NCI-H1417 treated with DMSO at 0.1 percent for 48 hours (cell line): ENCODE measurements at places on chromosomes 5 and 9.

DNA sequence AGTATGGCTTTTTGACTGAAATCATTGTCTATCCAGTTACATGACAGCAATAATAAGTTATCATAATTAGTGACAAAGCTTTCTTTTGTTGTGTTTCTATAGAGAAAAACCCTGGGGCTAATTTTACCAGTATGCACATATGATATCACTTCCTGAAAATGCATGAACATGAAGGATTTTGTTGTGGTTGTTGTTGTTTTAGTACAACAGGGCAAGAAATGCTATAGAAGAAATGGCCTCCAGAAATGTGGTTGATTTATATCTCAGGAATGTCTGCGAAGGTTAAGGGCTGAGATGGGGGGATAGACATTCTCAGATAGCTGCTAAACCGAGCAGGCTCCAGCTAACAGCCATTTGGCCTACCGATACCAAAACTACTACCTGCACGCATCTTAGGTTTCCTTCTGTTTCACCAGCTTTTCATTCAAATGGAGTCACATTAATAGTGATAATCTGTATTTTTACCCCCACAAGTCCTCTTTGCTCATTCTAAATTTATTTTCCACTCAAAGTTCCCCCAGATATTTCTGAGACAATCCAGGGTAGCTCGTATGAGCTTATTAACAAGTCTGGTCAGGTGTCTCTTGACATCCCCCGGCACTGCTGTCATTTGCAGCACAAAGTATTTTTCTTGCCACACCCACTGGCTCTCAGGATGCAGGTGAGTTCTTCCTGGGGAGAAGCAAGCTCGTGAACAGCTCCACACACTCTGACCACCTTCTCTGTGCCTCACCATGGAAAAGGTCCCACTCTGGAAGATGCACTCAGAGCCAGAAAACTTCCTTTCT is 232.4 kb upstream of the GAS1 start:
- no peak for DNase-seq

DNA sequence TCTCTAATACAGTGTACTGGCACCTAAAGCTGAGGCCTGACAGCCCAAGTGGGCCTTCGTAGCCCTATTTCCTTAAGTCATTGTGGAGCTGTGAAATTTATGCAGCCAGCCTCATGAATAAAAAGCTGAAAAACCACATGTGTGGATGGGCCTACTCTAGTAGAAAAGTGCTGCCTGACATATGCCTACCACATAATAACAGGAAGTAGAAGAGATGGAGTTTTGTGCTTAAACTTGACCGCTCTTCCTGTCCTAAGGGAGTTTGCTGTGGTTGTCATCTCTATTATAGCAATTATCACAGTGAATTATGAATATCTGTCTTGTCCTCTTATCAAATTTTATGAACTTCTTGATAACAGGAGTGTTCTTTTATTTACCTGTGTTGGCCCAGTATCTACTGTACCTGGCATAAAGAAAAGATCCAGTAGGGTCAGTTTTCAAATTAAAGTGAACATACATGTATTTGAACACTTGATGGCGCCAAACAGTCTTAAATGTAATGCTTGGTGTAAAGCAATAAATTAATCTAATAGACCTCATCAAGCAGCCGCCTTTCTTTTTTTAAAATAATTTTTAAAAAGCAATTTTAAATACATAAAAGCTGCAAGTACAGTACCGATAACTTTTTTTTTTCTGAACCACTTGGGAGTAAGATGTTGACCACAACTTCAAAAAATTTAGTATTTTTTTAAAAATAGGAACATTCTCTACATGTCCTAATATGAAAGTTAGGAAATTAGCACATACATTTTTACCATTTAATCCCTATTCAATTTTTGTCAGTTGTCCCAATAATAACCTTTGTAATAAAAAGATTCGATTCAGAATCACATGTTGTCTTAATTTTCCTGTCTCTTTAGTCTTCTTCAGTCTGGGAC is 51.0 kb downstream of the FKTN start:
- DNase-seq: peak; percentile 43

GRCh38 chr5:176185133-176185733 is 53.0 kb upstream of the SIMC1 start:
- no peak for DNase-seq

- no peak for DNase-seq
Observed at GRCh38 chr5:178818094-178818493, 41.7 kb upstream of the ZNF354B start.

- DNase-seq: no peak
Observed at GRCh38 chr5:58851153-58851552, 268.3 kb downstream of the RAB3C start.

- DNase-seq: no peak
Observed at GRCh38 chr5:2751592-2752021, at the start of gene IRX2. Gene IRX2 (minus strand): TSS chr5:2751677. CDS start chr5:2751413, 264 bp downstream.

DNA sequence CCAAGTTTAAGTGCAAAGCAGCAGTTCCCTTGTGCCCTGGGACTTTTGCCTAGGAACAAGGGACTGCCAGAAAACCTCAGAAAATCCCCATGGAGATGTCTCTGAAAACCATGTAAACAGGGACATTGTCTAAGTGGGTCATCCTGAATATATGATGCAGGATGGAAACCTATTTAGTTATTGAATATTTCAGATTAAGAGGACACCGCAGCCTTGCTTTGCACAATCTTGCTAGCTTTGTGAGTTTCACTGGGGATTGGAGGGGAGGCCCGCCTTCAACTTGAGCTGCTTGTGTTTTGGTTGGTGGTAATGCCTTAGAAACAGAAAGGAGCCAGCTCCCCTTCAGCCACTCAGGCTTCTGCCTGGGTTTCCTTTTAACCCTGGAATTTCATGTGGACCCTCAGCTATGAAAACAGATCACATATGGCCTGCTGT is 112.8 kb downstream of the C9orf152 start:
- no peak for DNase-seq

DNA sequence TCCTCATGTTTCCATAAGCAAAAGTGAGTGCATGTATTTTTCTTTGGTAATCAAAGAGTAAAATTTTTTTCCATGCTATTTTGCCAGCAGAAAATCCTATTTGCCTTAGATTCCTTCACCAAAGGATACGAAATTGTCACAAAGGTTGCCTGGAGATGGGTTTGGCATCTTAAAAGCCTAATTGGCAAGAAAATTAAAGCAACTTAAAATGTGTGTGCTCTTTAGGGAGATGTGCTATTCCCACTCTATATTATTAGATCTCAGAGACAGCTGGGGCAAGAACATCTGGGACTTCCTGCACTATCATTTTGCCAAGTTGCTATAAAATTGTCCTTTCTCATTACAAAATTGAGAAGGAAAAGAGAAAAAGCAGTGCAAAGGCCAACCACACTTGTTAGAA is 146.1 kb downstream of the PLCXD3 start:
- no peak for DNase-seq

- DNase-seq: no peak
Observed at GRCh38 chr5:94705427-94705826, 87.0 kb downstream of the SLF1 start.

DNA sequence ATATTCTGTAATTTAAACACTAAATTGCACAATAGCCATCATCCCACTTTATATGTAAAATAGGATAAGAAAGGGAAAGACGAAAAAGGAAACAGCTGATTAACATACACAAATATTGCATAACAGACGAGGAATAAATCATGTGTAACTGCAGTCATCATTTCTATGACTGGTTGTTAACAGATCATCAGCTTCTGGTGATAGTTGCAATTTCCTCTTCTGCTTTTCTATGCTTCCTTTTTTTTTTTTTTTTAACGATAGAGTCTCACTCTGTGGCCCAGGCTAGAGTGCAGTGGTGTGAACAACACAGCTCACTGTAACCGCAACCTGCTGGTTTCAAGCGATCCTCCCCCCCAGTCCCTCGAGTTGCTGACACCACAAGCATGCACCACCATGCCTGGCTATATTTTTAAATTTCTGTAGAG is 22.5 kb upstream of the JAKMIP2 start:
- DNase-seq: peak; percentile 2

DNA sequence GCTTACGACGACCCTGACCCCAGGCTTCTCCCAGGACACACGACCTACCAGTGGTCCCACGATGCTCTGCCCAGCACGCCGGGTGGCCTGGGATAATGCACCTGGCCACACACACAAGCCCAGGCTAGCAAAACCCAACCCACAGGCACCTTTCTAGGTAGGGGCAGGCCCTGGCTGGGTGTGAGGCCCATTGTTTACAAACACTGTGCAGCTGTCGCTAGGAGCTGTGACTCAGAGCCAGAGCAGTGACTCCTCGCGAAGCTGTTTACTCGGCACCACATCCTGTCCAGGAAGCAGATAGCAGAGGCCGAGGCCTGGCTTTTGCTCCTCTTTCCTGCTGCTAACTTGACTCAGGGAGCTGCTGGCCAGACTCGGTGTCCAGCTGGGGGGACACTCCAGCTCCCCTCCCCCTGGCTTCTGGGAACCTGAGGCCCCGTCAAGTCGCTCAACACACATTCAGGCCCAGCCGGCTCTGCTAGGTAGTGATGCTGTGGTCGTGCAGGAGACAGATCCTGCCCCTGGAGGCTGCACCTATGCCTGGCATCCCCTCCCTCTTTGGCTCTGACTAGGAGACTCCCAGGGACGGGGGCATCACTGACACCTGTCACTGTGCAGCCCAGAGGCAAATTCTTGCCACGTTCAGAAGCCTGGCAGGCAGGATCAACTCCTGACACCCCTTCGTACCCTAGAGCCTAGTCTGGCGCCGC is 12.8 kb upstream of the RALGDS start:
- peak; percentile 82 for DNase-seq
